GOT3 (cell line): ENCODE measurements at places on chromosomes 3 and 15.

DNA sequence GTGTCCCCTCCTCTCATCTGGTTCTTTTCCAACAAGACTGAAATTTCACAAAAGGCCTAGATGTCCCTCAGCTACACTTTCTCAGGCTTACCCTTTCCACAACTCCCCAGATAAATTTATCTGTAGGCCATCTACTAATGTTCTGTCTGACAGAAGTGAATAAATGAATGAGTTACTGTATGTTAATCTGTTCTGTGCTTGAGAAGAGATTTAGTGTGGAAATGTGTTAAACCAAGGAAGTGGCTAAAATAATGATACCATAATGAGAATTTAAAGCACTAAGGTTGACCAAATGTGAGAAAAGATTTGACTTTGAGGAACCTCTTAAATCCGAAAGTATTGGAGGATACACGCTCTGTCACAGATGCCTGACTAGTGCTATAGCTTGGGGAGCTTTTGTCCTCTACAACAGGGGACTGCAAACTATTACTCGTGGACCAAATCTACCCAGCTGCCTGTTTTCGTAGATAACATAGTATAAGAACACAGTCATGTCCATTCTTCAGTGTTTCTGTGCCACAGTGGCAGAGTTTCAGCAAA, 74.8 kb upstream of the P2RY1 start:
- DNase-seq: no peak

- no peak for DNase-seq
Measured at GRCh38 chr15:100131321-100132224, 210.2 kb downstream of the ADAMTS17 start.

DNA sequence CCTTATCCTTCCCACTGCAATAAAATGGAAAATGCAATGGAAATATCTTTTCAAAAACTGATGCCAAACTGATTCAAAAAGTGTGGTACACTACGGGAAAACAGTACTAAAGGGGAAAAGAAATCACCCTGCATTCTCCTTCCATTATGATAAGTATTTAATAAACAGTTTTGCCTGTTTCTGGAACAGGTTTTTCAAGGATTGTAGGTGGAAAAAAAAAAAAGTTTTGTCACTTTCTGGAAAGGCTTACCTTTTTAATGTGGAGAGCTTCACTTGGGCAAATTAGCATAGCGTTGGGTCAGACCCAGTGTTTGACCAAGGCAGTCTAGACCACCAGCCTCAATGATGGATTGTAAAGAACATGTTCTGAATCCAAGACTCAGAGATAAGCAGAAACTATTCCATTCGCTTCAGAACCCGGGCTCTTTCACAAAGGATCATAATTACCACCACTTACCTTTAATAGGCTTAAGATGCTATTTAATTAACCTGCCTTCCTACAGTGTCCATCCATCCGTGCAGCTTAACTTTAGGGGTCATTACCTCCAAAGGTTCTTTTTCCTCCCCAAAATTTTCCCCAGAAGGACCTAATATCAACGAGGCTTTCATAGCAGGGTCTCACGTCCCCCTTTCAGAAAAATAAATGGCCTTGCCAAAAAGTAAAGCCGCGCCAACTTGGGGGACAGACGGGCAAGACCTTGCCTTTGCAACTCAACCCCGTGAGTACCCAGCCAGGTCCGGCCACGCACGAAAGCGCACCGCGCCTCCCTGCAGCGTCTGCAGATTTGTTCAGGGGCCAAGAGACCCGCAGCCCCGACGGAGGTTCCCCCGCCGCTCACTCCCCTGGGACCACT, 1.0 kb downstream of the DCBLD2 start:
- DNase-seq: no peak

DNA sequence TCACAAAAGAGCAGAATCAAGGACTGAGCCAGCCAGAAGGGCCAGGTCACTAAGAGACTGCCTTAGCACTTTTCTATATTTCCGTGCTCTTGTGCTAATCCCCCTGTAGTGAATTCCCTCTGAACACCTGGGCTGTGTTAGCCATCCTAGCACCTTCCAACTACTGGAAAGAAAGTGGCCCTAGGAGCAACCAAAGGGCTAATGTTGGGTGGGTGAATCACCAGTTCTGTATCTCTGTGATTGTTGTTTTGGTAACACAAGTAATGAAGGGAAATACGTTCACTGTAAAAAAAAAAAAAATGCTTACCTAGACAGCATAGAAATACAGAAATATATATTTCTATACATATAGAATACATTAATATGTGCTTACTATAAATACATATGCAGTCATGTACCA, 43.9 kb downstream of the PXYLP1 start:
- no peak for DNase-seq

GRCh38 chr3:78163379-78163778, 1123.5 kb downstream of the ROBO2 start:
- no peak for DNase-seq

GRCh38 chr15:91476861-91477260, 376.6 kb upstream of the SLCO3A1 start:
- no peak for DNase-seq

- no peak for DNase-seq
Measured at GRCh38 chr15:23566651-23567050, 1.2 kb downstream of the MKRN3 start.

GRCh38 chr3:159829539-159830227, 159.0 kb upstream of the IL12A start:
- DNase-seq: no peak

GRCh38 chr3:4984511-4984864, 5.3 kb downstream of the BHLHE40 start:
- no peak for DNase-seq

DNA sequence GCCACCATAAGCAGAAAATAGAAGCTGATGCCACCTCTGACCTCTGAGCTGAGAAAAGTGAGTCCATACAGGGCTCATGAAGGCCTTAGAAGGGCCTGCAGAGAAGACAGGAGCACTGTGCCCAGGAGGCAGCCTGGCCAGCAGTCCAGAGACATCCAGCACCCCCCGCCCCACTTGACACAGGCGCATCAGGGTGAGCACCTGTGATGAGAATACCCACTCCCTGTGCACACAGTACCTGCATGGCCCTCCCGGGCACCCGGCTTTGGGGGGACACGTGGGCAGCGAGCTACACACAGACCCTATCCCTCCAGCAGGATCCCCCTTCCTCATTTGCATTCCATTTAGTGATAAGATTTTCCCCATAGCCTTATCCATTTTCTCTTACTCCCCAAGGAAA, 63.6 kb upstream of the NSMCE3 start:
- DNase-seq: no peak

GRCh38 chr3:122940628-122941086, 86.9 kb downstream of the SEMA5B start:
- no peak for DNase-seq

DNA sequence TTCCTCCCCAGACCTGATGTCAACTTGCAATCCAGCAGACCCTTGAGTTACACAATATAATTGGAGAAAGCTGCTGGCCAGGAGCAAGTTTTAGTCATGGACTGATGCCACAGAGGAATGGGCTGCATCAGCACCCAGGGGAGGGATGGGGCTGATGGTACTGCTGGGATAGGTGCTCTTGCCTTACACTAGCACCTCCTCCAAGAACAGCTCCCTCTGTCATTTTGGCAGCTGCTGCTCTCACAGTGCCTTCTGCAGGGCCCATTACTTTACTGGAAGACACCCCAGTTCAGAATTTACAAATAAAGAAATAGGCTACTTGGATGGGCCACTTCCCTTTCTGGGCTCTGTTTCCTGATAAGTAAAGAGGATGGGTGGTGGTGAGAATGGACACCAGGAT, 85.3 kb upstream of the RORA start:
- DNase-seq: no peak

DNA sequence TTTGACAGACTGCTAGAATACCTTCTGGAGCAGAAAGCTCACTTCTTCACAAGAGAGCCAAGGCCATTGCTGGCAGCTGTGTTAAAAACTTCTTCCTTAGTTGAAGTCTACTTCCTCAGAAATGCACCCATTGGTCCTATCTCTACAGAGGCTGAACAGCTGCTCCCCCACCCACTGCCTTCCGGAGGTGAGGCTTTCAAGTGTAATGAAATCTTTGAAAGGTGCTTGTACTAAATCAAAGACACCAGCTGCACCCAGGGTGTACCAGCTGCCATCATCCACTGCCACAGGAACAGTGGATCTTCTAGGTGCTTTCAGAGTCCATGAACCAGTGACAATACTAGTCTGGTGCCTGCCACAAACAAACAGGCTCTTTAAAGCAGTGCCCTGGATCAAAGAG, 26.4 kb upstream of the HERC1 start:
- DNase-seq: no peak

DNA sequence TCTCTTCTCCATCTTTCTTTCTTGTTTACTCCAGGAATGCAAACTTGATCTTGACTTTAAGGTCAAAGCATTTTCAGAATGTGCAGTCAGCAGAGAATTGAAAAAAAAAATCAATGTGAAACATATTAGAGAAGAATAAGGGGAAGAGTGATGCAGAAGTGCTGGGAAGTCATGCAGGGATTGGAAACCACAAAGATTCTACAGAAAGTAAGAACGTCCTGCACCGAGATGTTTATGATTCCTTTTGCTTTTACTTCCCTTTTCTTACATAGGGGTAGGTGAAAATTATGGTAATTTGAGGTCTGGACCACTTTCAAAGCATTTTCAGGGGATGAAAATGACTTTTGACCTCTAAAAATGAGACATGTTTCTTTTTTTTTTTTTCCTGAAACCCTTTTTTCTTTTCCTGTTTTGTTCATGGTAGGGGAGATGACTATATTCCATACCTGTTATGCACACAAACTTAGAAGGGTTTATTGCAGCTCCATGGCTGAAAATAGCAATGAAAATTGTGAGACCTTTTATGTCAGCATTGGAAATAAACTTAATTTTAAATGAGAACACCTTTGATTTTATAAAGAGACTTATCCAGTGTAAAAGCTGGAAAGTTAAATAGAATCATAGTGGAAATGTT, 623.5 kb upstream of the TBL1XR1 start:
- no peak for DNase-seq

- DNase-seq: no peak
Measured at GRCh38 chr3:12227833-12228232, 61.0 kb upstream of the PPARG start.

DNA sequence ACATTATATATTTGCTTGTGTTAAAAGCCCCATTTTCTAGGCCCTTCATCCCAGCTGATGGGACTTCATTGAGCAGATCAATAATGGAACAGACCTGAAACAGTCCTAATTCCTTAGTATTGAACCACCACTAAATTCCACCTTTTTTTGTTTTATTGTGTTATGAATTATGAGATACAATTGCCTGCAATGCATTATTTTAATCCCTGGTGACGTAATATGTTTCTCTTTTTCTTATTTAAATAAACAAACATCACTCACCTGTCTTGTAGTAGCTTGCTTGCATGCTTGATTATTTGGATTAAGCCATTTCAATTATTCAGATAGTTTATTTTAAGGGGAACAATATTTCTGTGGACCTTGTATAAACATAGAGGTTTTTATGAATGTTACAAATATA, 40.7 kb upstream of the GMNC start:
- DNase-seq: no peak

DNA sequence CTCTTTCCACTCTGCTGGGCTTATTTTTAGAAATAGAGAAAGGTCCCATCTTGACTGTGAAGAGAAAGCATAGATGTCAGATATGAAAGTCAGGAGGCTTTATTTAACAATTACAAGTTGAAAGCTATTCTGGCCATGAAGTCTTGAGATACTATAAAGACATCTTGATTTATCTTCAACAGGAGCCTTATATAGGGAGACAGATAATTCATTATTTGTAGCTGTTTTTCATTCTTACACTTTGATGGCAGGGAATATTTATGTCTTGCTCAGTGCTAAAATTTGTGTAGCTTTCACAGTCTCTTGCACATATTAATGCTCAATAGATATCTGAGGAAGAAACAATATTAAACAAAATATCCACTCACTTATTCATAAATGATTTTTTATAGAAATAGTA, 248.8 kb downstream of the C3orf38 start:
- DNase-seq: no peak

DNA sequence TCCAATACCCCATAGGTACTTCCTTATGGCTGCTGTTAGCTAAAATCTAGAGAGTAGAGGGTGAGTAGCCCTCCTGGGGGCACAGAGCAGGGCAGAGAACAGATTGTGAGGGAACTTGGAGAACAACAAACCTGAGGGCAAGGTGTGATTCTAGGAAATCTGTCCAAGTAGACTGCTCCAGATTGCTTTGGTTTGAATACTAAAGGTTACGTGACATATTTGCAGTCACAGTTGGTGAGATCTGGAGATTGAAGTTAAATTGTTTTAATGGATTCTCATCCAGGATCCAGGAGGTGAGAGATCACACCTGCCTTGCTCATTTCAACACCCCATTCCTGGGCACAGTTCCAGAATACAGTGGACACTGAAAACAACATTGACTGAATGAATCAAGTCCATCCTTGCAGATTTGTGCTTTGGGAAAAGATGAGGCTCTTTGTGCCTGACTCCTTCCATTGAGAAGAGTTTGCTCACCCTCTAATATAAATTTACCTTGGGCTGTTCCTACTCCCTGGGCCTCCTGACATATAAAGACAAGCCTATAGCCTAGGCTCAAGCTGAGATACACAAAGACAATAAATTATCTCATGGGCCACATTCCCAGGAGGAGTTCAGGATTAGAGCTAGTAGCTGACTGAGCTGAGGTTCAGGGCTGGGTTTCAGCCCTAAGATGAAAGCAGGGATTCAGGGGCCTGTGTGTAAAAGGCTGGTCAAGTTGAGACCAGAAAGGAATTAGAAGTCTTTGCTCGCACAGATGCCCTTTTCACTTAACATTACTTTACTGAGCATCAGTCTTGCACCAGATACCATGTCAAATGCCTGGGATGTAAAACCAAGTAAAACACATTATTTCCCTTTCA, 400.9 kb upstream of the MCTP2 start:
- no peak for DNase-seq

DNA sequence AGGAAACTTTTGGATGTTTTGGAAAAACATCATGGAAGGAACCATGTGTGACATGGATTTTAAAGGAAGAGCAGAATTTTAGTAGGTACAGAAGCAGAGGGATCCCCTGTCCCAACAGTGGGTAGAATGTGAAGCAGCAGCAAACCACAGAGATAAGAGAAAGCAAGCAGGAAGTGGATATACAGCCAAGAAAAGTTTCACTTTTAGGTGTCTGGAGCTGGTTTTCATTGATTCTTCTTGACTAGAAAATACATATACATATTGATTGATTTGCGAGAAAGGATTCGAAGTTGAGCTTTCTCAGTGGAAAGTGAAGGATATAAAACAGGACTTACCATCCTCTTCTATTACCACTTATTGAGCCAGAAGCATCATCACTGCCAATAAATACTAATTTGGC, 133.5 kb downstream of the KCNMB2 start:
- DNase-seq: no peak

DNA sequence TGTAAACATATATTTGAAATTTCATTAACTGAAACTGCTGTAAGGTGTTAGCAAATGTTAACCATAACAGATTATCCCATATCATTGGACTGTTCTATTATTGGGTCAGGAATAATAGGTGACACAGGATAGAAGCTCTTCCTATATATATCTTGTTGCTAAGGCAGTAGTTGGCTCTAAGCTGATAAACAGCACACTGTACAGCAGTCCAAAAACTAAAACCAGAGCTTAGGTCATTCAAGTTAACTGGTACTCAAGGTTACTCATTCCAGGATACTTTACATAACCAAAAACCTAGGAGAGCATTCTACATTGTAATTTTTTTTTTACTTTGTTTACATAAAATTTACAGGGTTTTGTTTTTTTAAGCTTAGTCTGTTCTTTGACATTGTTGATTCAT, 8.9 kb downstream of the DNAJC19 start:
- DNase-seq: no peak
